ENCODE measurements at places on chromosomes 7 and 10.

- DNase-seq: no peak
These were observed 35.5 kb downstream of the RPA3 start for GRCh38 chr7:7682861-7683260.

GRCh38 chr7:1639071-1639470 lies 31.0 kb upstream of the ELFN1 start:
- DNase-seq: no peak

GRCh38 chr7:75722373-75722772 lies 16.4 kb downstream of the HIP1 start:
- no peak for DNase-seq

GRCh38 chr10:24556750-24557742 lies 166.6 kb downstream of the ARHGAP21 start:
- DNase-seq: peak; percentile 76

GRCh38 chr7:55928006-55928767 lies 23.5 kb upstream of the MRPS17 start:
- no peak for DNase-seq

Measured in GM23248 (cell line).